ENCODE measurements at places on chromosomes 3 and 15.

DNA sequence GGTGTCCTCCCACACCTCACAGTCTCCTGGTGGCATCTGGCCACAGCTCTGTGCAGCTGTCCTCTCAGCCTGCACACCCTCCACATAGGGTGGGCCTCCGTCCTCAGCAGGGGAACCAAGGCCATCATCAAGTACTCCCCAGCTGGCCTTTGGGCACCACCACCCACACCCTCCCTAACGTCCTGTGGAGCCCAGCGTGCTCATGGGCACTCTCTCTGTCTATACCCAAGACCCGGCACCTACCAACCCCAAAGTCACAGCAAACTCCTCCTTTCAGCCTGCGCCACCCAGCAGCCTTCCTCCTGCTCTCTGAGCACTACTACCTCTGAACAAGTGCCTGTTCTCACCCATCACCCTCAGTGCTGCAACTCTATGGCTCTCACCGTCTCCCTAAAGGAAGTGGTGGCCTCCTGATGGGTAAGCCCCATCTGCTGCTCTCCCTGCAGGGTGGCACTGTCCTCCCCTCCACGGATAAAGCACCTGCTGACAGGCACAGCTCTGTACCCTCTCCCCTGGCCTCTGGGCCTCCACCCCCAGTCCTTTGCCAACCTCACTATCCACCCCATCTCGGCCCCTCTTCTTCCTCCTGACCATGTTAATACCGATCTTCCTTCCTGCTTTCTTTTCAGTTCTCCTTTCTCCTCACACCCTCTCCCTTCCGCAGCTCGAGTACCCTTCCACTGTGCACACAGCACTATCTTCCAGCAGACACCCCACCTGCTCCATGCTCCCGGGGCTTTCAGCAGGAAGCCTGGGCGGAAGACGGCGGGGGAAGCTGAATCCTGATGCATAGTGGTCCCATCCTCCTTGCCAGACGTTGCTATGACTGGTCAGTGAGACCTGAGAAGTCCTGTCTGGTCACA, 31.5 kb downstream of the SLC41A3 start:
- DNase-seq, result no peak

- no peak for DNase-seq
Observed at GRCh38 chr3:170689296-170689829, 103.5 kb upstream of the SLC7A14 start.

DNA sequence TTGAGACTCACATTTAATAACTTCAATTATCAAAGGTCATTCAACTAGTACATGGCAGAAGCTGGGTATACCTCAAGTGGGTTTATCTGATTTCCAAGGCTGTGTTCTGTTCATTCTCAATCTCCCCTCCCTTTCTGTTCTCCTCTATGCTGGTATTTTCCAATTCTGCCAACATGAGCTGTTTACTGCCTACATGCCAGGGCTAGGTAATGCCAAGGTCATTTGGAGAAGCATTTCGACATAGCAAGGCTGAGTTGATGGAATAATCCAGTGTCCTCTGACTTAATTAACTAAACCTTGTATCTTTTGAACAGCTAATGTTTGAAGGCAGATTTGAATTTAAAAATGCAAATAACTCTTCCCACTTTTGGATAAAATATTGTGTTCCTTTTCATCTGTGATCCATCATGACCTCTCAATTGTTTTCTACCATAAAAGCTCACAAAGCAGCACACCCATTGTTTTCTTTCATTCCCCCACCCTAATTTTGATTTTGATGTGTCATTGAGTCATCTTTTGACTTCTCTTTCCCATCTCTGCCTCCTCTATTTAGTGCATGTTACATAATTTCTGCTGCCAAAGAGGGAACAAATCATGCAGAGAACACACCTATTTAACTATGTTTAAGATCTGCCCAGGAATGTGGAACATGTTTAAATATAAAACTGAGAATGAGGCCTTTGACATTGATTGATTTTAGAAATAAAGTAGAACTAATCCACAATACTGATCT, 308.8 kb upstream of the NR2E3 start:
- no peak for DNase-seq

DNA sequence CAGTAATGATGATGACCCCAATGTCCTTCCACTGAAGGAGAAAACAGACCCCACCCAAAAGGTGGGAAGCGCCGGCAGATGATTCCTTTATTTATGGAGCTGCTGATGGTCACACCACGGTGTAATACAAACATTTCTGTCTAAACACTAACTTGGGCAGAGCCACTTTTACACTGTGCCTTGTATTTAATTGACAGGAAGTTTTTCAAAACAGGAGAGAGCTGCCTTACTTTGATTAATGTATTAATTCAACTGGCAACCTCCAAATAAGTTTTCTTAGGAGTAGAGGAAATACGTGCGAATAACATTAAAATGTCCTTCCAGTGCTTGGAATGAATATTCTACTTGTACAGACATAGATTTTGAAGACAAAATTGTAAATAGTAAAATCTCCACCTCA, 70.4 kb downstream of the WWTR1 start:
- DNase-seq, result no peak

DNA sequence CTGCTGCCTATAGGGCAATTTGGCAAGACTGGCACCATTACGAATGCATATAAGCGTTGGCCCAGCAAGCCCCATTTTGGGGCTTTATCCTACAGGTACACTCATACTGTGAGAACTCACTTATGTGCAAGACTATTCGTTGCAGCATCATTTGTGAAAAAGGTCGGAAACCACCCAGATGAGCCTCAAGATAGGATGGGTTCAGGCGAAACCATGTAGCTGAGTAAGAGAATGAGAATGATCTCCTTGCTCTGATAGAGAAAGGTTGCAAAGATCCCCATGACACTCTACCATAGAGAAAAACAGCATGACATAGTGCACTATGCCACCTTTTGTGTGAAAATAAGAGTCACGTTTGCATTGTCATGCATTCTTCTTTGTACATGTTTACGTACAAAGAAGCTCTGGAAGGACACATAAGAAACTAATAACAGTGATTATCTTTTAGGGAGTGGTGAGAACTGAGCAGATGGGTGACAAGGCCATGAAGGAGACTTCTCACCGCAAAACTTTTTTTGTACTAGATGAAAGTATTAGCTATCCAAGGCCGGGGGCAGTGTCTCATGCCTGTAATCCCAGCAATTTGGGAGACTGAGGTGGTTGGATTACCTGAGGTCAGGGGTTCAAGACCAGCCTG, 50.0 kb downstream of the RHCG start:
- DNase-seq, result no peak

- DNase-seq, result no peak
Observed at GRCh38 chr15:30063835-30064546, 18.8 kb upstream of the GOLGA8J start.

DNA sequence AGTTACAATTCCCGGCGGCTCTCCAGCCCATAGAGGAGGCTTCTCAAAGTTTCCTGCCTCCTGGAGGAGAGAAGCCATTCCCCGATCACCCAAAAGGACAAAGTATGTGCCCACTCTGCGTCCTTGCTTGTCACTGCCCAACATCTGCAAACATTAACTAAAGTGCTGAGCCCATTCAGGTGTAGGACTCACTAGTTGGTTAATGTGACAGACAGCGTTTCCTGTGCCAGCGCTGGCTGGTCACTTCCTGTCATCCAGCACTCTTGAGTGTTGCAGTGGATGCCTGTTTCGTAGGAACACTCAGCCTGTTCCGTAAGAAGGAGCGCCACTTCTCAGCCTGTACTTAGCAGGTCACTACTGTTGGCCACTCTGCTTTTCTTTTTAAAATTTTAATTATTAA, 100.3 kb downstream of the APBA2 start:
- peak; percentile 39 for DNase-seq

- no peak for DNase-seq
Observed at GRCh38 chr15:85607842-85608241, 186.9 kb downstream of the KLHL25 start.

- no peak for DNase-seq
Observed at GRCh38 chr15:78171864-78172472, 22.8 kb downstream of the IDH3A start.

DNA sequence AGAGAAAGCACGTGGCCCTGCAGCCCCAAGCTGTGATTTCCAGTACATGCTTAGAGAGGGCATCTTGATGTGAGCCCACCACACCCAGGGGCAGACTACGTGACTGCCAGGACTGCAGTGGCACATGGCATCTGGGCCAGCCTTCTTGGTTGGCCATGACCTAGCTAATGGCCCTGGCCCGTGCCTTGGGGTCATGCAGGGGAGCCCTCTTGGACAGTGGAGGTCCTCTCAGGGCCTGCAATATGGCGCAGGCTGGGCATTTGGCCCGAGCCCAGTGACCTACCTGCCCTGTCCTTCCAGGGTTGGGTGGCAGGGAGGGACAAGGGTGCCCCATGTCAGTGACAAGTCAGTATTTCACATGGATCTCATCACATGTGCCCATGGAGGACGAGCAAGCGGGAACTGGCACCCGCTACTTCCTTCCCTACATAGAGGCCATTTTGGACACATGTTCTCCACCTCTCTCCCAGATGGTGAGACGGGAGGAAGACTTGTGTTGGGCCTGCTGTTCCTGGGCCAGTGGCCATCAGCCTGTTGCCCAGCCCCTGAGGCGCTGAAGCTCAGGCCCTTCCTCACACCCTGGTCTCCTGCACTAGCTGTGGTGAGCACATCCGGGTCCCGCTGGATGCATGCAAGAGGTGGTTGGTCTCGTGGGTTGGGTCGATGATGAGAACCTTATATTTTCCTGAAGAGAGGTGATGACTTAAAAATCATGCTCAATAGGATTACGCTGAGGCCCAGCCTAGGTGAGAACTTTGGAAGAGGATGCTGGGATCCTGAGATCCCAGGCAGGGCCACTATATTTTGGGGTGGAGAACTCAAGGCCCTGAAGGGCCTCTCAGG, 195.6 kb downstream of the UBE3A start:
- no peak for DNase-seq

GRCh38 chr3:25386686-25387255, 41.3 kb upstream of the RARB start:
- no peak for DNase-seq

- DNase-seq, result no peak
Observed at GRCh38 chr3:144109944-144110343, 138.3 kb downstream of the DIPK2A start.

GRCh38 chr3:172709774-172710663, 848 bp downstream of the NCEH1 start:
- DNase-seq, result no peak

DNA sequence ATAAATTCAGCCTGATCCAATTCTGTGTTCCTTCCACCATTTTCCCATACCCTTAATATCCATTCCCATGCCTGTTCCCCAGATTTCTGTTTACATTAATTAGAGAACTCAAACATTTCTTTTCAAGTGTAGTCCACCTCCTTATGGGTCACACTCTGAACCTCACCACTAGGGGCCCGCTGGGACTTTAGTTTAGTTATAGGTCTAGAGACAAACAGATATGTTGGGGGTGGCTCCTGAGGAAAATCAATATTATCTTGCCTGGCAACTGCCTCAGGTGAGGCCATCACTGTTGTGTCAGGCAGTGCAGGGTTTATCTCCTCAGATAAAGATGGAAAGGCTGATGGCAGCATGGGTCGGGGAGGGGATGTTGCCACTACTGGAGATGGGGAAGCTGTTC, 72.8 kb downstream of the CLDN1 start:
- DNase-seq, result no peak

DNA sequence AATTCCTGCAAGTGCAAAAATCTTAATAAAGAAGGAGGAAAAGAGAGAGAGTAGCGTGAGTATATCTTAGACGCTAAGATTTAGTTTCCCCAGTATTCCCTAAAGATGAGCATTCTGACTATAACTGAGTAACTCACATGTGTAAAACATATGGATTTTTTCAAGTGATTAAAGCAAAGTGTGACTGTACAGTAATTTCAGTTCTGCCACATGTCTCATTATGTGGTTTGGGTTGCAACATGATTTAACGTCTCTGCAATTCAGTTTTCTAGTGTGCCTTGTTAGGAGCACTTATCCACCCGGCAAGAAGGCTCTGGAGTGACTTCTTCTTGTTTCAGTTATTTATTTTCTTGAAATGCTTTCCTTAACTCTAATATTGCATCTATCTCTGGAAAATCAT, 514.1 kb downstream of the ROBO1 start:
- DNase-seq, result no peak

DNA sequence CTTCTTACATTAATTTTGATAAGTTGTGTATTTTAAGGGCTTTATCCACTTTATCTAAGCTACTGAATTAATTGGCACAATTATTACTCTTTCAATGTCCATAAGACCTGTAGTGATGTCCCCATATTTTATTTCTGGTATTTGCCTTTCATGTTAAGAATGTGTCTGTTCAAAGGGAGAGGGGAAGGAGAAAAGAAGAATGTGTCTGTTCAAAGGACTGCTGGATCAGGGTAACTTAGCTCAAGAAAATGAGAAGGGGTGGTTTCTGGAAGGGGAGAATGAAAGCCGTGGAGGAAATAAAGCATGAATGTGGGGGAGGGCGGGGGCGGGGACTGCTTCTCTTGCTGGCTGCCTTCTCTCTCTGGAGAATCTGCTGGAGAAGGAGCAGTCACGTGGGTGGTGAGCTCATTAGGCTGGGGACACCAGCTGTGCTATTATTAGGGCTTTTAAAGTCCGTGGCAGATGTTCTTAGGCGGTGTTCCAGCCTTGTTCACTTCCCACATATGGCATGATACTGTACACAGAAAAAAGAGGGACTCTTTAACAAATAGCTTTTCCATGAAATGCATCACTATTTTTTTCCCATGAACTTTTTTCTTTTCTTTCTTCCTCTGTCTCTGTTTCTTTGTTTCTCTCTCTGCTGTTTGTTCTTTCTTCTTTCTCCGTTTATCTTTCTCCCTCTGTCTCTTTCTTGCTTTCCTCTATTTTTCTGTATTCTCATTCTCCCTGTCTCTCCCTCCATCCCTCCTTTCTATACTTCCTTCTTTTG, 63.7 kb upstream of the ULK4 start:
- no peak for DNase-seq

DNA sequence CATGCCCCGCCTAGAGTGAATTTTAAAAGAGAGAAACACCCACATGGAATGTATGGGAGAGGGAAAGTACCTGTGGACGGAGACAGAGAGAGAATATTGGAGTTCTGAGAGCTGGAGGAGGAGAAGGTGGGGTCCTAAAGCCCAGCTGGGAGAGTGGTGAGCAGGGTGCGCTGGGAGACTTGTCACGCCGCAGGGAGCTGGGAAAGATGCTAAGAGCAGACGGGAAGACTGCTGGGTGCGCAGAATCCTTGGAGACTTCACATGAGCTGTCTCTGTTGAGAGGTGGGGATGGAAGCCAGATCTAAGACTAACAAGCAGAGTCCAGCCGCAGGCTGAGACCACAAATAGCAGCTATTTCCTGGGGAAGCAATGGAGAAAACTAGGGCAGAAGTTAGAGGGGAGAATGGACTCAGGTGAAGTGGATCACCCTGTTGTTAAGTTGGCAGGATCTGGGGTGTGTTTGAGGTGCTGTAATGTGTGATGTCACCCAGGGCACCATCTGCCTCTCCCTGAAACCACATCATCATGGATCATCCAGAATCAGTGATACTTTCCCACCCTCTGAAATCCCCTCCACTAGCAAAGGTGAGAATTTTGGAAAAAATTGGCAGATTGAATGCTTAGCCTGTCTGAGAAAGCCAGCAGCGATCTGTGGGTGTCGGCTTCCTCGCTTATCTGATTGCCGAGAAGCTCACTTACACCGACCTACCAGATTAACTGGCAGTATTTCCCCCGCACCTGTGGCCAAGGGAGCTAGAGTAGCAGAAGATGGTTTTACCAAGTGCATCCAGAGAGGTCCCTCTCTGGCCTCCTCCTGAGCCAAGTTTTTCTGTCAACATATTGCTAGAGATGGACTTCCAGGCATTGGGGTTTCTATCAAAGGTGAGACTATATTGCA, 174.8 kb upstream of the BHLHE40 start:
- no peak for DNase-seq
